ENCODE measurements at places on chromosomes 3 and 15.

DNA sequence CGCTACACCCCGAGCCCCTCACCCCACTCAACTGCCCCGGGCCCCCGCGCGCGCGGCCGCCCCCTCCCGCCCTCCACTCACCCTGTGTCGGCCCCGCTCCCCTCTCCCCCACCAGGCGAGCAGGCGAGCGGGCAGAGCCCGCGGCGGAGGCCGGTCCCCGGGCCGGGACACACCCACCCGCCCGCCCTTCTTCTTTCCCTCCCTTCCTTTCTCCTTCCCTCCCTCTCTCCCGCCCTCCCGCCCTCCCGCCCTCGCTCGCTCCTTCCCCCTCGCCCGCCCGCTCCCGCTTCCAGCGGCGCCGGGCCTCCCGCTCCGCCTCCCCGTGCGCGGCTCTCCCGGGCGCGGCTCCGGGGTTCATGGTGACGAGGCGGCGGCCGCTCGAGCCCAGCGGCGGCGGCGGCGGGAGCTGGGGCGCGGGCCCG, at the start of gene CTDSPL:
Gene CTDSPL, plus strand, starts transcription at position 261 of the 422 bp plus-strand sequence. CDS start 320 bp downstream, outside the sequence.
- no peaks in the 10 kb centered on the region for H3K36me3 ChIP-seq
- H3K27ac ChIP-seq: peak within 1 kb of the TSS; percentile 79
- no peak for DNase-seq
- peaks cover 16% of the 10 kb centered on the region for H3K27me3 ChIP-seq
- H3K4me3 ChIP-seq: peak within 1 kb of the TSS; percentile 93
- peaks cover 20% of the 10 kb centered on the region for H3K4me1 ChIP-seq

GRCh38 chr15:91857772-91858171, 4.3 kb downstream of the SLCO3A1 start:
- peak overlapping the region; percentile 80 for H3K4me3 ChIP-seq
- no peak for DNase-seq
- H3K27me3 ChIP-seq: no peaks in the 10 kb centered on the region

- H3K4me1 ChIP-seq: peaks cover 19% of the 10 kb centered on the region
- H3K27me3 ChIP-seq: peaks cover 2% of the 10 kb centered on the region
- DNase-seq: no peak
- H3K36me3 ChIP-seq: no peaks in the 10 kb centered on the region
These were observed 715 bp upstream of the SCAPER start for GRCh38 chr15:76905855-76906254.

- H3K27ac ChIP-seq: no peak overlapping the region
- peaks cover 19% of the 10 kb centered on the region for H3K4me1 ChIP-seq
- H3K4me3 ChIP-seq: no peak overlapping the region
- H3K27me3 ChIP-seq: no peaks in the 10 kb centered on the region
- peaks cover 2% of the 10 kb centered on the region for H3K36me3 ChIP-seq
These were observed 100.5 kb upstream of the ZBED2 start for GRCh38 chr3:111695636-111696117.

GRCh38 chr3:58492494-58492905, 604 bp downstream of the KCTD6 start:
- DNase-seq: no peak
- H3K27me3 ChIP-seq: no peaks in the 10 kb centered on the region
- no peaks in the 10 kb centered on the region for H3K36me3 ChIP-seq
- H3K4me3 ChIP-seq: peak overlapping the region; percentile 96
- peaks cover 49% of the 10 kb centered on the region for H3K4me1 ChIP-seq
- peak overlapping the region; percentile 39 for H3K27ac ChIP-seq

- H3K4me1 ChIP-seq: no peaks in the 10 kb centered on the region
- no peaks in the 10 kb centered on the region for H3K36me3 ChIP-seq
These were observed 273.8 kb upstream of the DCBLD2 start for GRCh38 chr3:99175276-99175812.

DNA sequence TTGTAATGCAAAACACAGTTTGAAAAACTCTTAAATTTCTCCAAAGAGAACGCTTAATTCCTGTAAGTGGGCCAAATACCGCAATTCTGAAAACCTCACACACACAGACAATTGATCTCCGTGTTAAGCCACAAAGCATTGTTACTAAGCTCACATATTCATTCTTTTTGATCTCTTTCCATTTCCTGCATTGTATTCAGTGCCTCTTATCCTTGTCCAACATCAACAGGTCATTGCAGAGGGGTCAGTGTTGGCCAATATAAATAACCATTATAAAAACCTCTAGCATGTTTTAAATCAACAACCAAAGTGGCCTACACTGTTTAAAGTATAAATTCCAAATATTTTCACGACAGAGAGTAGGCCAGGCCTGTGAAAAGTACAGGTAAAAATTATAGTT, 171.1 kb downstream of the PDZRN3 start:
- H3K4me1 ChIP-seq: no peaks in the 10 kb centered on the region
- H3K36me3 ChIP-seq: no peaks in the 10 kb centered on the region
- peaks cover 6% of the 10 kb centered on the region for H3K27me3 ChIP-seq
- no peak overlapping the region for H3K27ac ChIP-seq

- H3K36me3 ChIP-seq: no peaks in the 10 kb centered on the region
- no peak overlapping the region for H3K27ac ChIP-seq
- no peak overlapping the region for H3K4me3 ChIP-seq
- no peaks in the 10 kb centered on the region for H3K4me1 ChIP-seq
These were observed 294.2 kb upstream of the COL8A1 start for GRCh38 chr3:99344216-99344615.

GRCh38 chr15:90893175-90894090, 9.1 kb downstream of the FES start:
- peaks cover 3% of the 10 kb centered on the region for H3K4me1 ChIP-seq
- H3K27me3 ChIP-seq: no peaks in the 10 kb centered on the region
- H3K36me3 ChIP-seq: no peaks in the 10 kb centered on the region
- DNase-seq: no peak

GRCh38 chr3:57805266-57805665, 49.2 kb downstream of the SLMAP start:
- H3K27ac ChIP-seq: peak overlapping the region; percentile 32
- no peak for DNase-seq
- H3K36me3 ChIP-seq: no peaks in the 10 kb centered on the region

DNA sequence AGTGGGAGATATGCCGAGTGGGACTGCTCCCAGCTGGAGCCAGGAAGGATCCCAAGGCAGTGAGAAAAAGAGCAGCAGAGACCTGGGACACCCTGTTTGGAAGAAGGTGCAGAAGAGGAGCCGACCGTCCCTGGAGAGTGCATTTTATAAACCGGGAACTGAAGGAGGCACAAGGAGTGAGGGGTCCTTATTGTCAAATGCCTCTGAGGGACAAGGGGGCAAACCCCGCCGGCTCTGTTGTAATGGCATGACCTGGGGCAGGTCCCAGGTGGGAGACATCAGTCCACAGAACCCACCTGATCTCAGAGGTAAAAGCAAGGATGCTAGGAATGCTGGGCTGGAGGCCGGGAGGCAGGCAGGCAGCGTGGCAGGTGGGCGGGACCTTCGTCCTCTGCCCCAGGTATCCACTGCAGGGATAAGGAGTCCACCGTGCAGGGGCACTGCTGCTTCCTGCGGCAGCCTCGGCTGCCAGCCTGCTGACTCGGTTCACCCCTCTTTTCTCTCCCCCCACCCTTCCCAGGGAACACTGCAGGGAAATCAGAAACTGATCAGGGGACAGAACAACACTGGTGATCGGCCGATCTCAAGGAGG, 26.9 kb downstream of the ADAMTS17 start:
- no peak for DNase-seq
- no peaks in the 10 kb centered on the region for H3K27me3 ChIP-seq
- peaks cover 6% of the 10 kb centered on the region for H3K4me1 ChIP-seq
- no peak overlapping the region for H3K4me3 ChIP-seq
- peaks cover 11% of the 10 kb centered on the region for H3K36me3 ChIP-seq

GRCh38 chr3:197017003-197017402, 12.6 kb downstream of the MELTF start:
- no peak overlapping the region for H3K4me3 ChIP-seq
- peaks cover 5% of the 10 kb centered on the region for H3K27me3 ChIP-seq
- H3K4me1 ChIP-seq: no peaks in the 10 kb centered on the region
- DNase-seq: no peak
- H3K27ac ChIP-seq: no peak overlapping the region

DNA sequence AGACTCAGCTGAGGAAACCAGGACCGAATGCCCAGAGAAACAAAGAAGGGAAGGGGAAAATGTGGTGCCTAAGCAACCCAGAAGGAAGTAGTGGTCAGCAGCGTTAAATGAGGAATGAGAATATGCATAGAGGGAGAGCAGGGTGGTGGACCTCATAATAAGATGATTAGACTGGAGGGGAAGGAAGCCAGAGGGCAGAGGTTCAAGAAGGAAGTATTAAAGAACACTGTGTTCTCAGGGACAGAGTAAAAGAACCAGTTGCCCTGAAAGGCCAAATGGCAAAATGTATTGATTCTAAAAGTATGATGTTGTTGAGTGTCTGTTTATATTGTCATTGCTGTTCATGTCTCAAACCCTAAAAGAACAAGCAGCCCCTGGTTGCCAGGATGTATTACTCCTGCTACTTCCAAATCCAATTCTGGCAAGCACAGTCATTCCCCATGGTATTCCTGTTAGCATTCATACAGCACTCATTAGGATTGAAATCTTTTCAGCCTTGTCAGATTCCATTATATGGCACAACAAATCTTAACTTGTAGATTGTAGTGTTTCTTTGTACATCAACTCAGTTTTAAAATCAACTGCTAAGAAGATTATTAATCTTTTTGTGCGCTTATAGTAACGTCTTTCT, 23.4 kb downstream of the P2RY1 start:
- no peak overlapping the region for H3K4me3 ChIP-seq
- H3K36me3 ChIP-seq: no peaks in the 10 kb centered on the region
- DNase-seq: no peak
- no peaks in the 10 kb centered on the region for H3K4me1 ChIP-seq
- no peak overlapping the region for H3K27ac ChIP-seq
- peaks cover 4% of the 10 kb centered on the region for H3K27me3 ChIP-seq

DNA sequence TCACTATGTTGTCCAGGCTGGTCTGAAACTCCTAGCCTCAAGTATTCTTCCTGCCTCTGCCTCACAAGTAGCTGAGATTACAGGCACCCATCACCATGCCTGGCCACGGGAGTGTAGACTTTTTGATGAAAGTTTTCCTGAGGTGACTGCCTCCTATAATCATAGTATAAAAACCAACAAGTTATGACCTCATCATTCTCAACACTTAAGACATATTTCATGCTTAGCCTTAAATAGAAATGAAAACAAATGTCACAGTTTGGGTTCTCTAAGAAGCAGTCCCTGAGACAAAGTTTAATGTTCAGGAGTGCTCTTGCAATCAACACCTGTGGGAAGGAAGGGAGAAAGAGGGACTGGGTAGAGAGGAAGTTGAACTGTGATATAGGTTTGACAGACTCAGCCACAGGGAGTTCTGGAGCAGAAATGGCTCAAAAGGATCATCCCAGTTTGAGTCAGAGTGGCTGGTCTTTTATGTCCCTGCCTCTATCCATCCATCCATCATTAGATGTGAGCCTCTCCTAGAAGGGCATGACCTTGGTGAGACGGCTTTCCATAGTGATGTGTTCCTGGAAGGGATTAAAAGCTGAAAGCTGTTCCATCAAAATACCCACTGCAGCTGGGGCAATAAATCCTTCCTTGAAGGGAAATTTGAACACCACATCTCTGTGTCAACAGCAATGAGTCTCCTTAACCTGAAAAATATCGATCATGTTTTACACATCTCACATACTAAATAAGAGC, 16.2 kb upstream of the ABHD5 start:
- H3K4me1 ChIP-seq: no peaks in the 10 kb centered on the region
- no peak overlapping the region for H3K4me3 ChIP-seq
- peaks cover 2% of the 10 kb centered on the region for H3K36me3 ChIP-seq
- H3K27ac ChIP-seq: no peak overlapping the region
- no peak for DNase-seq

DNA sequence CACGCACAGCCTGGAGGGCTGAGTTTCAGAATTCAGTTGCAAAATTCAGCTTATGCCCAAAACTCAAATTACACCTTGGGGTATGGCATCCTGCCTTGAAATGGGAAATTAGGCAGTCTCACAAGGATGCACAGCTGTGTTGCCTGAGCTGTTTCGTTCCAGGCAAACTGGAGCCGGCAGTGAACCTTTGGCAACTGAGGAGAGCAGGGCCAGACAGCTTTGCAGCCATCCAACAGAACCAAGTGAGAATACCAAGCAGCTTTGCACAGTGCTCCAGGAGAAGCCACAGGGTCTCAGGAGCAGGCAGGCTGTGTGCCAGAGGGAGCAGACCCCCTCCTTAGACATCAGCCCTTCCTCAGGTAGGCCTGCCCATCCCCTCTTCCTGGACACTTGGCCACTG, 32.5 kb upstream of the BFSP2 start:
- no peaks in the 10 kb centered on the region for H3K36me3 ChIP-seq
- H3K27me3 ChIP-seq: peaks cover 30% of the 10 kb centered on the region
- peaks cover 3% of the 10 kb centered on the region for H3K4me1 ChIP-seq

GRCh38 chr15:91787198-91787597, 66.3 kb upstream of the SLCO3A1 start:
- H3K27ac ChIP-seq: no peak overlapping the region
- H3K36me3 ChIP-seq: no peaks in the 10 kb centered on the region
- no peaks in the 10 kb centered on the region for H3K4me1 ChIP-seq
- no peak overlapping the region for H3K4me3 ChIP-seq
- H3K27me3 ChIP-seq: peaks cover 35% of the 10 kb centered on the region

DNA sequence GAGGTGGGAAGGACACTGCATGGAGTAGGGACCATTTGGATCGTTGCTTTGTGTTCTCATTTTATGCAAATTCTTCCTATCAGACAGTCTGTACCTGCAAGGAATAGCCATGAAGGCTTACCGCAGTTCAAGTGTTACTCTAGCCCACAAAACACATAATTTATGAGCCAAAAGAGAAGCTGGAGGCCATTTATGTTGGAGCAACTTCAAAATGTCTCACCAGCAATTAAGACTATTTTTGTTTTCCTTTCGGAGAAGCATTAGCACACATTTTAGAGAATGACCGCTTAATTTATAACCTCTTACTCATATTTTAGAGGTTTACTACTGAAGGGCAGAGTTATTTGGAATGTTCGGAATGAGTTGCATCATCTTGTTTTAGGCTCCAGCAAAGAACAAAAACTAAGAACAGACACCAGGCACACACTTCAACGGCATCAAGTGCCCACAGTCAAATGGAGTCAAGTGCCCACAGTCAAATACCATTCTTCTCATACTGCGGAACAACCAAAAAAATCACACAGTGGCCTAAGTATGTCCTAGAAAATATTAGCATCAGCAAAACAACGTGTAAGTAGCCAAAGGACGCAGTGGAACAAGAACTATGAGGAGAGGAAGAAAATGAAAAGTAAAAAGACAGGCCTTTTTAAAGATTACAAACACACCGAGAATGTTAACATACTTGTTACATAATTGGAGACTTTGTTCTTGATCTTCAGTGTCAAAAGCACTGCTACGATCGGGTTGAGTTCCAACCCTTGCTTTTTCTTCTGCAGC, 17.5 kb upstream of the GOLGA8J start:
- H3K4me1 ChIP-seq: no peaks in the 10 kb centered on the region
- H3K27ac ChIP-seq: no peak overlapping the region
- DNase-seq: no peak
- peaks cover 12% of the 10 kb centered on the region for H3K27me3 ChIP-seq
- H3K4me3 ChIP-seq: no peak overlapping the region
- H3K36me3 ChIP-seq: no peaks in the 10 kb centered on the region
